T-helper 17 cell (primary cell): ENCODE measurements at places on chromosomes 5 and 9. TPM values are rescaled to one million over a fixed set of nuclear protein-coding genes. Genes with fewer than 3 reads are reported as not detected.

The GPBP1 gene
- 136 TPM for total RNA-seq

The SLC22A5 gene
- total RNA-seq, result 3.7 TPM

The IL9 gene
- total RNA-seq, result not detected

GRCh38 chr5:75567710-75568109 lies 43.5 kb upstream of the ANKDD1B start:
- no peak for DNase-seq

- DNase-seq, result no peak
These were observed 76.7 kb upstream of the IFNE start for GRCh38 chr9:21558615-21559401.

- no peak for DNase-seq
These were observed 235.7 kb downstream of the COMMD10 start for GRCh38 chr5:116320486-116320885.
